Cardiac atrium fibroblast (primary cell): ENCODE measurements at places on chromosomes 3 and 15. TPM values are rescaled to one million over a fixed set of nuclear protein-coding genes. Genes with fewer than 3 reads are reported as not detected.

Gene SCAANT1
- total RNA-seq: not detected in 2 replicates

Gene PAQR5
- total RNA-seq: 6.5 and 7.8 TPM in 2 replicates

Gene CYP1A2
- not detected in 2 replicates for total RNA-seq

Gene FGF12
- 2.6 TPM in 1 of 2 replicates, not detected in the other for total RNA-seq

Gene CCR8
- total RNA-seq: not detected in 2 replicates

Gene NANOGP8
- not detected in 2 replicates for total RNA-seq

Gene SLC51A
- total RNA-seq: not detected in 2 replicates

Gene CCDC80
- total RNA-seq: 464 and 572 TPM in 2 replicates

Gene TMOD3
- 39.2 and 42.3 TPM in 2 replicates for total RNA-seq

Gene CCDC71
- 35.6 and 36.6 TPM in 2 replicates for total RNA-seq

Gene PRSS50
- total RNA-seq: not detected in 2 replicates

Gene PIERCE2
- 0.18 and 3.7 TPM in 2 replicates for total RNA-seq

Gene LZTFL1
- total RNA-seq: 15.2 and 25.8 TPM in 2 replicates

Gene MAP6D1
- total RNA-seq: under 0.01 and 4.5 TPM in 2 replicates

Gene DIS3L
- 18.6 TPM in 2 replicates for total RNA-seq

Gene MESP2
- total RNA-seq: 0.65 TPM in 1 of 2 replicates, not detected in the other

Gene NGRN
- total RNA-seq: 59.9 and 75.8 TPM in 2 replicates

Gene SLC9A9
- total RNA-seq: 3.9 and 8.3 TPM in 2 replicates

Gene VPS8
- 17.7 and 24.6 TPM in 2 replicates for total RNA-seq

Gene C3orf80
- total RNA-seq: 0.18 and 0.81 TPM in 2 replicates

Gene DNAH12
- total RNA-seq: 0.16 TPM in 1 of 2 replicates, not detected in the other

Gene HCLS1
- total RNA-seq: 2.3 and 5.0 TPM in 2 replicates

Gene NLGN1
- total RNA-seq: 1.5 and 5.6 TPM in 2 replicates

Gene GCNT3
- total RNA-seq: not detected in 2 replicates

Gene CCDC54
- not detected in 2 replicates for total RNA-seq

Gene NR1I2
- not detected in 2 replicates for total RNA-seq

Gene ARIH2
- total RNA-seq: 33.2 and 77.3 TPM in 2 replicates

Gene GOLGA8J
- not detected in 2 replicates for total RNA-seq

Gene TMC3
- 0.32 TPM in 1 of 2 replicates, not detected in the other for total RNA-seq

Gene XCR1
- not detected in 2 replicates for total RNA-seq

Gene TEX264
- total RNA-seq: 66.4 and 78.0 TPM in 2 replicates

Gene GASK1A
- under 0.01 TPM in 1 of 2 replicates, not detected in the other for total RNA-seq

Gene CERS3
- not detected in 2 replicates for total RNA-seq

Gene TIPARP
- 25.3 and 43.9 TPM in 2 replicates for total RNA-seq

Gene RPL4
- 5,866 and 6,819 TPM in 2 replicates for total RNA-seq

Gene PLCB2
- total RNA-seq: 1.1 TPM in 2 replicates

Gene ARID3B
- total RNA-seq: 0.65 and 0.90 TPM in 2 replicates

Gene FMN1
- not detected in 2 replicates for total RNA-seq

Gene TMEM212
- total RNA-seq: not detected in 2 replicates

Gene TEX9
- 0.16 and 2.0 TPM in 2 replicates for total RNA-seq

Gene GCSAM
- 0.81 TPM in 1 of 2 replicates, not detected in the other for total RNA-seq

Gene DNAJB11
- total RNA-seq: 59.5 and 63.9 TPM in 2 replicates

Gene MGLL
- total RNA-seq: 27.4 and 32.3 TPM in 2 replicates

Gene ZNF774
- 0.32 TPM in 1 of 2 replicates, not detected in the other for total RNA-seq

Gene ZDHHC23
- total RNA-seq: 1.1 and 2.9 TPM in 2 replicates

Gene SRP14
- total RNA-seq: 185 and 239 TPM in 2 replicates

Gene SAMD7
- not detected in 2 replicates for total RNA-seq

Gene POU1F1
- not detected in 2 replicates for total RNA-seq

Gene WNT5A
- 4.9 and 14.6 TPM in 2 replicates for total RNA-seq

Gene EIF5A2
- 9.9 and 20.2 TPM in 2 replicates for total RNA-seq

Gene DISP2
- 0.16 and 0.36 TPM in 2 replicates for total RNA-seq

Gene ADAMTS17
- total RNA-seq: 0.90 and 1.5 TPM in 2 replicates

Gene SYNPR
- total RNA-seq: not detected in 2 replicates

Gene DOCK3
- under 0.01 and 0.16 TPM in 2 replicates for total RNA-seq
